ENCODE measurements at places on chromosomes 5 and 9. TPM values are rescaled to one million over a fixed set of nuclear protein-coding genes. Genes with fewer than 3 reads are reported as not detected.

The SPATA31A1 gene
- total RNA-seq, result not detected

The WNT8A gene
- not detected for total RNA-seq

The PCDHB4 gene
- total RNA-seq, result 1.8 TPM

The TJP2 gene
- 10.6 TPM for total RNA-seq

The GLDC gene
- total RNA-seq, result 0.27 TPM

The TSSK1B gene
- not detected for total RNA-seq

The MAPKAP1 gene
- total RNA-seq, result 47.3 TPM

The ECSCR gene
- total RNA-seq, result 36.0 TPM

The MGAT4B gene
- 34.4 TPM for total RNA-seq

The ANXA2R gene
- 1.2 TPM for total RNA-seq

The LOX gene
- 51.9 TPM for total RNA-seq

The OR1Q1 gene
- not detected for total RNA-seq

The SLC23A1 gene
- total RNA-seq, result 0.04 TPM

The SLC2A6 gene
- total RNA-seq, result 0.44 TPM

The SMIM33 gene
- total RNA-seq, result not detected

The TAF11L5 gene
- total RNA-seq, result not detected

The PCDHB16 gene
- total RNA-seq, result 2.1 TPM

The UBTD2 gene
- 48.8 TPM for total RNA-seq

The S1PR3 gene
- 14.7 TPM for total RNA-seq

The TAF11L10 gene
- total RNA-seq, result not detected

The SLCO4C1 gene
- 0.98 TPM for total RNA-seq

The NINJ1 gene
- 24.2 TPM for total RNA-seq

The PTBP3 gene
- 11.3 TPM for total RNA-seq

The SLC35D2 gene
- total RNA-seq, result 14.6 TPM

The SLC46A2 gene
- 0.04 TPM for total RNA-seq

The FOXD4L6 gene
- 0.13 TPM for total RNA-seq

The WDR55 gene
- 9.9 TPM for total RNA-seq

The TSLP gene
- total RNA-seq, result 0.09 TPM

The GRM6 gene
- not detected for total RNA-seq

The PCDHGB7 gene
- total RNA-seq, result 4.2 TPM

The LCN9 gene
- not detected for total RNA-seq

The TMOD1 gene
- total RNA-seq, result 46.1 TPM

The SOX30 gene
- total RNA-seq, result 0.09 TPM

The NAIP gene
- total RNA-seq, result 10.7 TPM

The PITX1 gene
- total RNA-seq, result 3.6 TPM

The TXNDC8 gene
- total RNA-seq, result not detected

The TCF7 gene
- total RNA-seq, result 0.84 TPM

The SPOCK1 gene
- 2.4 TPM for total RNA-seq

The DBH gene
- total RNA-seq, result not detected

The CDH10 gene
- 0.35 TPM for total RNA-seq

The COL23A1 gene
- total RNA-seq, result 4.3 TPM

The ITK gene
- total RNA-seq, result 0.13 TPM

The DPH7 gene
- total RNA-seq, result 27.4 TPM

The SPATA31E1 gene
- total RNA-seq, result not detected

The SLC6A19 gene
- not detected for total RNA-seq

The SUSD3 gene
- 2.6 TPM for total RNA-seq

The GLRA1 gene
- total RNA-seq, result not detected

The CEL gene
- 1.5 TPM for total RNA-seq

The TMEM252 gene
- 0.09 TPM for total RNA-seq

The SHOC1 gene
- not detected for total RNA-seq

The IL13 gene
- not detected for total RNA-seq

The IFNA2 gene
- 0.09 TPM for total RNA-seq

The PROB1 gene
- total RNA-seq, result 18.8 TPM
